Testis (tissue), 5 donors: ENCODE measurements at places on chromosomes 16 and 17. TPM values are rescaled to one million over a fixed set of nuclear protein-coding genes. Genes with fewer than 3 reads are reported as not detected.

- no peak for DNase-seq
Measured at GRCh38 chr16:73565263-73565662, 517.3 kb upstream of the ZFHX3 start.

- peak; percentile 77 for DNase-seq
Measured at GRCh38 chr17:46942441-46943217, 19.7 kb downstream of the GOSR2 start.

DNA sequence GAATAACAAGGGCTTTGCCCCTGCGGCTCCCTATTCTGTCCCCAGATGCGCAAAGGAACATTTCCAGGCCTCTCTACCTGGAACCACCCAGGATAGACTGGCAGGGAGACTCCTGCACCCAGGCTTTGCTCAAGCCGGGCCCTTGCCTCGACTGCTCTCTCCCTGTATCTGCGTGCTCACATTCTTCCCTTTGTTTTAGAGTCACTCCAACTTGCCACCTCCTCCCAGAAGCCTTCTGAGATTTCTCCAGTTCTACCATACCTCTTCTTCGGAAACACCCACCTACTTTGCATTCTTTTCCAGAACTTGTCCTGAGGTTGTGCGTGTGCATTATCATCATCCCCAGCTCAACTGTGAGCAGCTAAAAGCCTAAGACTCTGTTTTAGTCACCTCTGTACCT, 3.0 kb downstream of the CES5A start:
- DNase-seq = no peak

- DNase-seq = no peak
Measured at GRCh38 chr17:80527016-80527645, 17.5 kb upstream of the RPTOR start.

GRCh38 chr17:7720125-7720524, 2.6 kb downstream of the DNAH2 start:
- no peak for DNase-seq

GRCh38 chr16:88453611-88454522, 787 bp downstream of the ZFPM1 start:
- DNase-seq = no peak

GRCh38 chr17:32285746-32286517, 20.3 kb downstream of the RHBDL3 start:
- no peak for DNase-seq

The WNT3 gene
- 7.7 TPM for total RNA-seq
